Neural crest cell (in vitro differentiated cells): ENCODE measurements at places on chromosomes 12 and 14. TPM values are rescaled to one million over a fixed set of nuclear protein-coding genes. Genes with fewer than 3 reads are reported as not detected.

The TMTC2 gene
- total RNA-seq: 12.3 and 12.5 TPM in 2 replicates

GRCh38 chr14:69066396-69067171 is 86.3 kb downstream of the DCAF5 start:
- no peak for DNase-seq

GRCh38 chr12:20629414-20630156 is 65.5 kb upstream of the SLCO1C1 start:
- no peak for DNase-seq

DNA sequence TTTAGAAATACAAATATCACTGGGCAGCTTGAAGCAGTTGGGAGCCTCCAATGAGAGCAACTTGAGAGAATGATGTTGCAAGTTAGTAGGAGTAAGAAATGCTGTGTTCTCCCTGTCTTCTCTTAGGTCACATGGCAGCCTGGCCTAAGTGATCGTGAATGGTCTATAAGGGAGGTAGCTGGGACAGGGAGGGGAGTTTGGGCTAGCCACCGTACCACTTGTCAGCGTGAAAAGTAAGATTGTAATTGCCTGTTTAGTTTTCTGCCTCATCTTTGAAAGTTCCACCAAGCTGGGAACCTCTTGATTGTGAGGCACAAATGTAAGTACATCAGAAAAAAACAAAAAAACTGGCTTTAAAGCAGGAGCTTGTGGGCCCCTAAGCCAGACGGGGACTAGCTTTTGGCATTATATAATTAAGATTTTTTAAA is 36.4 kb downstream of the MDM2 start:
- DNase-seq: no peak

DNA sequence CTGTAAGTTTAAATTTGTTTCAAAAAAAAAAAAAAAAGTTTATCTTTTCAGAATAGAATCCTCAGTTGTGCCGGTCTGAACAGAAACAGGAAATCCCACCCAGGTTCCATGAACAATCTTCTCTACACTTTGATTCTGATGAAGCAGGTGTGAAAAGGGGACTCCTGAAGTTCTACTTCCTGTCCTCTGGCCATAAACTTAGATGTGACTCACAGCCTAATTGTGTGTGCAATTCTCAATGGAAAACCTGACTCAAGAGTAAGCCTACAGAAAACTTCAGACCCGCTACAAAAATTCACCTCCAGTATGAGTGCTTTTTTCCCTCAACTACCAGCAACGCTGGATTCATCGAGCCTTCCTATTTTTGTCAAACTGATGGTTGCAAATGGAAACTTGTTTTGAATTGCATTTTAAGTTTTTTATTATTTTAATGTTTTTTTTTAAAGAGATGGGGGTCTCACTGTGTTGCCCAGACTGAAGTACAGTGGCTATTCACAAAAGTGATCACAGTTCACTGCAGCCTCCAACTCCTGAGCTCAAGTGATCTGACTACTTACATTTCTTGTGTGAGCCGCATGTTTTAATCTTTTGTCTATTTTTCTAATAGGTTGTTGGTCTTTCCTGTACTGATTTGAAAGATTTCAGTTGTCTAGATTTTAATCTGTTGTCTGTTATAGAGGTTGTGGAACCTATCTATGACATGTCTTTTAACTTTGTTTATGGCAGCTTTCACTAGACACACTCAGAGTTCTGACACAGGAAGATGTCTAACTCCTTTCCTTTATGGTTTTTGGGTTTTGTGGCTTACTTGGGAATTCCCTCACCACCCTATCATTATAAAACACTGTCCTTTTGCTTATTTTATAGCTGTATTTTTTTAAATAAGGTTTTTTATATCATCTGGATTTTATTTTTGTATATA is 37.6 kb downstream of the ATG14 start:
- no peak for DNase-seq
